ENCODE measurements at places on chromosomes 2 and 18.

DNA sequence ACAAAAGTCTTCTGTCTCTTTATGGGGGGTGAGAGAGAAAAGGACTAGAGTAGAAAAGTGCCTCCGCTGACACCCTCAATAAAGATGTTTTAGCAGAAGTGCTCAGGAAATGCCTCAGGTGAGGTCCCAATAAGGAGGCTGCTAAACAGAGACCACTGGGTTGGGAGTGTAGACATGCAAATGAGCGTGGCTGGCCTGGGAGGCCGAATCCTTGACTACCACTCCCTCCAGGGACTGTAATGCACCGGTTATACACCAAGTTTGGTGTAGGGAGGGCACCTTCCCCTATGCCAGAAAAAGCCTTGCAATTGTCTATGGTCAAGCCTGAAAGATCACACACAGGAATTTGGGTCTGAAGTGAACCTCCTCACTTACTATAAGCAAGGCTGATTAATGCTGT lies 1.8 kb downstream of the TMX3 start:
- peak; percentile 51 for DNase-seq

DNA sequence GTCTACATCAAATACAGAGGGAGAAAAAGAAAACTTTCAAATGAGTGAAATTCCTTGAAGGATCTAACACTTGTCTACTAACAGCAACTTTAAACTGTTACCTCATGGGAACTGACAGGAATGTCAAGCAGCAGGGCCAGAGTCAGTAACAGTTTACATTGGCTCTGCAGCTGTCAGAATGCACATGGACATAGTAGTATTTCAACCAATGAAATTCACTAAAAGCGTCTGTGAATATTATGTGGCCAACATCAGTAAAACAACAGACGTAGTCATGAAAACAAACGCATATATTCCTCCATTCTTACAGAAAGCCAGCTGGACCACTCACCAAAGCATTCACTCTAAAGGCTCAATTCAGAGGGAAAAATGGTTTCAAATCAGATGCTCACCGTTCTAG lies 79.3 kb upstream of the RNU4ATAC start:
- DNase-seq, result no peak

- no peak for DNase-seq
Measured at GRCh38 chr18:23619388-23619881, 33.1 kb upstream of the NPC1 start.

DNA sequence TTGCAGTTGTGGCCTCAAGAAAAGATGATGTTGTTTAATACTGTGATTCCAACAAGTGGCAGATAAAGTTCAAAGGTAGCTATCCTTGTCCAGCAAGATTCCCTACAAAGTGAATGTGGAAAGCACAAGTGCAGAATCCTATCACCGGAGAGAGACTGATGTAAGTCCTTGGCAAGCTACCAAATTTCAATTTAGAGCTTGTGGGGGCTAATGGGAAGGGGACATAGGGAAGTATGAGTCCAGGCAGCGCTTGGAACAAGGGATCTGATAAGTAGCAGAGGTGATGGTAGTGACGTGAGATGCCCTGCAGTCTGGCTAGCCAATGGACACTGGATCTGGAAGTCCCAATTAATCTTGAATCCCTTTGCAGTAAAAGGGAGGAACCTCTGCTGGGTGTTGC lies 165.2 kb upstream of the DTNA start:
- DNase-seq, result no peak

DNA sequence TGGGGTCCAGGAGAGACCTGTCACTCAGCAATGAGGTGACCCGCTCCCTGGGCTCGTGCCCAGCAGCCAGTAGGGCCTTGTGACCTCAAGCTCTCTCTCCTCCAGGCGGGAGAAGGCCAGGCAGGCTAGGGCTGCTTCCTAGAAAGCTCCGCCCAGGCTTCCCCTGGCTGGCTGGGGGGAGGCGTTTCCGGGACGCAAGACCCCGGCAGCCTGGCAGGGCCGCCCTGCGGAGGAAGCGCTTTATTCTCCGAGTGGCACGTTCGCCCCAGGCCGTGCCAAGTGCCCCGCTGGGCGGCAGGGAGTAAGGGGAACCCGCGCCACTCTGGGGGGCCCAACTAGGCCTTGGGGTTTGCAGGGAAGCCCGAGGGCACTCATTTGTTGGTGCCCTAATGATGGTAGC lies 21.2 kb upstream of the EPAS1 start:
- DNase-seq, result peak; percentile 86

DNA sequence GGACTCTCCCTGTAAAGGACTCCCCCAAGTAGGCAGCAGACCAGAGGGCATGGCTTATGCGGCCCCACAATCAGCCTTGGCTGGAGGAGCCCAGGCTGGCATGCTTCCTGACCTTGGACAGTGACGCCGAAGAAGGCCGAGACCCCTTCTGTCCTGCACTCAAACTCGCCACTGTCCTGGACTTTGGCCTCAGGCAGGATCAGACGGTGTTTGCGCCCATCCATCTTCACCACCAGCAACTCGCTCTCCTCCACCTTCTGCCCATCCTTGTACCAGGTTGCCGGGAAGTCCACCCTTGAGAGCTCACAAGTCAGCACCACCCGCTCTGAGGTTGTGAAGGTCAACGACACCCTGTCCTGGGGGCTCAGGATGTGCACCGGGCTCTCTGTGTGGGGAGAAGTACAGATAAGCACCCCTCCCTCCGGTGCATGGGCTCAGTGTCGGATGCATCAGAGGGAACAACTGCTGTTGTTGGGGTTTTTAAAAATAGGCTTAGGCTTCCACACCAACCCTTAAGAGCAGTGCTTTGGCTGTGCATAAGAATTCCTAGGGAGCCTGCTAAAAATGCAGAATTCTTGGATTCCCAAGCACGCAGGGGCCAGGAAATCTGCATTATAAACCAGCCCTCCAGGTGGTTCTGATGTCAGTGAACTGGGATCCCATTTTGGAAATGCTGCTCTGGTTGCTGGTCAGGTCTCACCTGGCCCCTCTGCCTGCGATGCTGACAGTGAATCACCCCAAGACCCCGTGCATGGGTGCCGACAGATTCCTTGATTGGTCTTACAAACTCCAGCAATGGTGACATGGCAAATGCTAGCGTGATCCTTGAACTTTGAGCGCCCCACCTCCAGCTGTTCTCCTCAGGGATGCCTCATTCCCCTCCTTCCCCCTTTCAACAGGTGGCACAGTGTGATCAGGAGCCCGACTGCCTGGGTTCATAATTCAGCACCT lies 5.9 kb downstream of the OBSL1 start:
- peak; percentile 87 for DNase-seq

GRCh38 chr18:48914581-48915251 lies 36.0 kb downstream of the SMAD7 start:
- peak; percentile 52 for DNase-seq

DNA sequence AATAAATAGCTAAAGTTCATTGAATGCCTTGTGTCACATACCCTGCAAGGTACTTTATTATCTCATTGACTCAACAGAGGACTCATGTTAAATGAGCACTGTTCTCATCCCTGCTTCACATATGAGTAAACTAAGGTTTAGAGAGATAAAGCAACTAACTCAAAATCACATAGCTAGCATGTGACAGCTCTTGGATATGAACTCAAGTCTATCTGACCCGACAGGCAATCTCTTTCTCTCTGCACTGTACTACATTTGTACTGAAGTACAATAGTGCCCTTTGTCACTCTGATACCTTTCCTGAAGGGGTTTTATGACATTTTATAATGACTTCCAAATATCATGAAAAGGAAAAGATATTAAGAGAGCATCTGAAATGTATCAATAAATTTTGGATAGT lies 297.5 kb upstream of the UBE2E3 start:
- DNase-seq, result no peak

DNA sequence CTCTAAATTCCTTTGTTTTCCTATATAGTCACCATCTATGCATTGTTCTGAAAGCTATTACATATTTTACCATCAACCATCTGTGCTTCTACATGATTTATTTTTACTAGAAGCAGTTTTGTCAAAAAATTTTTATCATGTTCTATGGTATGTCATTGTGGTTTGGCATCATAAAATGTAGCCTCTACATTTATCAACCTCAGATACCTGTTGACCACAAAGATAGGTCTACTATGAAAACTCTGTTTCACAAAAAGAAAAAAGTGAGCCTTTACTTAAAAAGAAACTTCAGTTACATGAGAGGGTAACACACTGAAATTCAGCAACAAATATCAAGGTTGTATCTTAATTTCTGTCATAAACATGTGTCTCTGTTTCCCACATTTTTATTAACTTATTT lies 3.7 kb downstream of the BCL2 start:
- DNase-seq, result no peak

DNA sequence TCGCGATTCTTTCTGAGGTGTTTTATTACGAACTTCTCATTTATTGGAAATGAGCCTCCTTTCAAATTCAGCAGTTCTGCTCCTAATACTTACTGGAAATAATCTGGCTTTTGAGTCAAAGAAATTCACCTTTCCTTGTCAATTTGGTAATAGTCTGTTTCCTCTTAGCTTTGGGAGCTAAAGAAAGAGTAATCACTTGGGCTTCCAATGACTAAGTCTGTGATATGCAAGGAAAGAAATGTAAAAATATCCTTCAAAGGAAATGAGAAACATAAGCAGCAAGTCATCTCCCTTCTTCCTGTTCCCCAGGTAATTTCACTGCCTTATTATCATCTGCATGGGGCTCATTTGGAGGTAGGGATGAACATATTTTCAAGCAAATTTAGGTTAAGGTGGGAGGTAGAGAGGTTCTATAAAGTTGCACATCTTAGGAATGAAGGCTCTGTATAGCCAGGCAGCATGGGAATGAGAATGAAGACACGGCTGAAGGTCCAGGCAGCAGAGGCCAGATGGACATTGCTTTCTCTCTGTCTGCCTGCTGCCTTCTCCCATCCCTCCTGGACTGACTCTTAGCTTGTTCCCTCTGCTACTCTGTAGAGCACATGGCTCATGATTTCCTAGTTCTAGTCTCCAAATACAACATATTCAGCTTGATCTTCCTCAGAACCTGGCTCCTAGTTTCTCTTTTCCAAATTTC lies 1.0 kb downstream of the SPP2 start:
- DNase-seq, result no peak

DNA sequence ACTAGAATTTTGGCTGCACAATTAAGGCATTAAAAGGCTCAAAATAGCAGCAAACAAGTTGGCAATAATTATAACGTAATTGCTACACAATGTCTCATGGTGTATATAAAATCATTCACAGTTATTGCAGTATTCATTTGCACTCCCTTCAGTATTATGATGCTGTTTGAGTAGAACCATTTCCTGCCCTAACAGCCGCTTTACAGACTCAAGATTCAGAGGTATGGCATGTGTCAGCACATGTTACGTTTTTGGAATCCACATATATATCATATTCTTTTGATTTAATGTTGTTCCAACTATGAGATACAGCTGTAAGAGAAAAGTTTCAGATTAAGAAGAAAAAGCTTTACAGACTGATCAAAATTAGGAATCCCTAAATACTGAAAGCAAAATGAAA lies 56.3 kb upstream of the NCKAP5 start:
- no peak for DNase-seq

DNA sequence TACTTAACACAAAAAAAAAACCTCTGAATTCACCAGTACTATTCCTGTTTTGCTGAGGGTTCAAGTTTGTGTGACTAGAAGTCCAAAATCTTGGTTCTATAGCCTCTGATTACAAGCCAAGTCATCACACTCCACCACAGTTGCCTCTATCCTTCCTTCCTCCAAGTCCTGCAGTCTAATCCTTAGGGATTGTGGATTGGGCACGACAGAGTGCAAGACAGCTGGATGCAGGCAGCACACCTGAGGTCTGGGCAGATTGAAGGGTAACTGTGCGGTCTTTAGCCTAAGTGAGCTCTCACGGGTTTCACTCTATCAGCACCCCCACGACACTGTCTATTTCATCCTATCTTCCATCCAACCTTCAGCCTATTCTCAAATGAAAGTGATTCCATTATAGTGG lies 299.4 kb upstream of the ID2 start:
- DNase-seq, result peak; percentile 63

DNA sequence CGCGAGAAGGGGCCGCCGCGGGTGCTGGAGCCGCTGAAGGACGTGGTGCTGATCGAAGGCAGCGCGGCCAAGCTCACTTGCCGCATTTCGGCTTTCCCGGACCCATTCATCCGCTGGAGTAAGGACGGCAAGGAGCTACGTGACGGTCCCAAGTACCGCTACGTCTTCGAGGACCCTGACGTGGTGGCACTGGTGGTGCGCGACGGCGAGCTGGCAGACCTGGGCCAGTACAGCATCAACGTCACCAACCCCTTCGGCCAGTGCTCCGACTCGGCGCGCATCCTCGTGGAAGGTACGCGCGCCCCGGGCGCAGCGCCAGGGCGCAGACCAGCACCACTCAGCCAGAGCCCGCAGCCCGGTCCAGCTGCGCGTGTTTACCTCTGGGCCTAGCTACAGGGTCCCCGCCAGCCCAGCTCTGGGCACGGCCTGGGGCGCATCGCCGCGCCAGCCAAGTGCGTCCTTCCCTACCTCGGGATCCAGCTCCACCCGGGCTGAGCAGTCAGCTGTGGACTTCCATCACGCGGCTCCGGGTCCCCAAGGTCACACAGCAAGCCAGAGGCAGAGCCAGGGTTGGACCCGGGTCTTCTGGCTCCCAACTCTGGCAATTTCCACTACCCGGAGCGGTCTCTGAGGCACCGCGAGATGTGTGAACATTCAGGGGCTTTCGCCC lies 1.7 kb upstream of the GMPPA start:
- DNase-seq, result peak; percentile 77

GRCh38 chr2:231668981-231669380 lies 39.3 kb upstream of the PTMA start:
- DNase-seq, result no peak

DNA sequence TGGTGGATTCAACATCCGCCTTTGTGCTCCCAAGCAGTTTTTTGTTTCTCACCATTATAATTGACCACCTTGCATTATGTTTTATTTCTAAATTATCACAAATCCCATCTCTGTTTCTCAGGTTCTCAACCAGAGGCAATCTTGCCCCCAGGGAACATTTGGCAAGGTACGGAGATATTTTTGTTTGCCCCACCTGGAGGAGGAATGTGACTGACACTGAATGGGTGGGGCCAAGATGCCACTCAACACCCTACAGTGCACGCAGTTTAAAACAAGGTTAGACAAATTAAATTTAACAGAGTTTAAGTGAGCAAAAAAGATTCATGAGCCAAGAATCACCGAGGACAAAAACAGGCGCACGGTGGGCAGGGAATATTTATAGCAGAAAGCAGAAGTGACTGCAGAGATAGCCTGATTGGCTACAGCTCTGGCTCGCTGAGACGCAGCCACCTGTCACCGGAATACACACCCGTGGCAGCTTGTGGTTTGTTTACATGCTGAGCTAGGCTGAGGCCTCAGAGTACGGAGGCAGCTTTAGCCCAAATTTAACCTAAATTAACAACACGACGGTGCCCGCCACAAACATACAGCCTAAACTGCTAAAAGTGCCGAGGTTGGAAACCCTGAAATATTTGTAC lies 150.0 kb upstream of the ALKAL2 start:
- no peak for DNase-seq

GRCh38 chr2:156317631-156318030 lies 14.9 kb downstream of the NR4A2 start:
- no peak for DNase-seq

DNA sequence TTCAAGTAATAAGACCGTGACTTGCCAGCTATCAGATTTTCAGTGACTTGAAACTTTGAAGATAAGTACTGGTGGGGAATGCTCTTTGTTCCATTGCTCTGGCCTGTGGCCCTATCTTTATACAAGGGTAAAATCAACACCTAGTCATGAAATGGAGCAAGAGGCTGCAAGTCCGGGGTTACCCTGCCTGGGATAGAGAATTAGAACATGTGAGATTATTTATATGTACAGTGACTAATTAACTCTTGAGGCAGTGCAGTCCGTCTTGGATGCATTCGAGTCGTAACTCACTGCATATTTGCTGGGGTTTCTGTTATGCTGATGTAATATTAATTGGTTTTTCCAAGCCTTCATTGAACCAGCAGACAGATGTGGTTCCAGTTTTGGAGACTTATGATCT lies 105.8 kb upstream of the LYPD6 start:
- DNase-seq, result no peak

Measured in endodermal cell (in vitro differentiated cells).